IPS-NIHi11 (cell line): ENCODE measurements at places on chromosomes 4 and X.

- DNase-seq: no peak
Observed at GRCh38 chr4:126800575-126801141, 832.1 kb upstream of the INTU start.

DNA sequence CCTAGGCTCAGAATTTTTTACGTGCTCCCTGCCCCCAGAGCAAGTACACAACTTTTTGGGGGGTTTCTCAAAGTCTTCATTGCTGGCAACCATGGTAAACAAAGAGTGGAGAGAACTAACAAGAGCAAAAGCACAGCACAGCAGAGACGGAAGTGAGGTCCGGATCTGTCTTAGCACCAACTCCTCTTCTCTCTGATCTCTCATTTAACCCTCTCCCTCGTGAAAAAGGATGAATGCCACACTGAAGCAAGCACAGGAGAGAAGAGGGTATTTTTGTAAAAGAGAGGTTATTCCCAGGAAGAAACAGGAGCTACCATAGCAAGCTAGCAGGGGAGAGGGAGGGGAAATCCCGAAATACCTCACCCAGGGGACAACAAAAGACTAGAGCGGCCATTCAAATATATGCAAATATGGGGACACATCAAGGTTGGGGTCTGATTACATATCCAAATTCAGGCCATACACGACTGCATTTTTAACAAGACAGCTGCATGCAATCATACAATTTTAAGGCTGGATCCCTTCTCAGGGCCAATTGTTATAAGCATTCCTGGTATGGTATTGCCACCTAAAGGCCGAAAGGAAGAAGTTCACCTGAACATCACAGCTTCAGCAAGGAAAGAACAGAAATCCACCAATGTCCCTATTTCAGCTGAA lies 46.6 kb downstream of the CD40LG start:
- peak; percentile 28 for DNase-seq

DNA sequence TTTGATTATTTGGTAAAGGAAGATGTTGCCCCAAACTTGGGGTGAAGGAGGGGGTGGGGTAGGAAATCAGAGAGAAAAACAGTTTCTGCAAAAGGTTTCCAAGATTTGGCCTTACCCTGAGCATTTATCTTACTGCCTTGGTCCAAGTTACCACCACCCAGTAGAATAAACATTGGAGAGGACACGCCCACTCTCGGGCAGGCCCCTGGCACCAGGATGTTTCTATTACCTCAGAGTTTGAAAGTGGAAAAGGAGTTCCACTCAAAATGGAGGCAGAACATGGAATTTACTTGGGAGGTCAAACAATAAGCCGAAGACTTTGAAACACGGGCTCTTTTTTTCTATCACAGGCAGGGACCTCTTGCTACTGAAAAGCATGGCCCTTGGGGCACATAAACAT lies 113.7 kb downstream of the CHRNA9 start:
- DNase-seq: no peak

GRCh38 chr4:105715692-105716278 lies 7.2 kb downstream of the GSTCD start:
- DNase-seq: peak; percentile 10

DNA sequence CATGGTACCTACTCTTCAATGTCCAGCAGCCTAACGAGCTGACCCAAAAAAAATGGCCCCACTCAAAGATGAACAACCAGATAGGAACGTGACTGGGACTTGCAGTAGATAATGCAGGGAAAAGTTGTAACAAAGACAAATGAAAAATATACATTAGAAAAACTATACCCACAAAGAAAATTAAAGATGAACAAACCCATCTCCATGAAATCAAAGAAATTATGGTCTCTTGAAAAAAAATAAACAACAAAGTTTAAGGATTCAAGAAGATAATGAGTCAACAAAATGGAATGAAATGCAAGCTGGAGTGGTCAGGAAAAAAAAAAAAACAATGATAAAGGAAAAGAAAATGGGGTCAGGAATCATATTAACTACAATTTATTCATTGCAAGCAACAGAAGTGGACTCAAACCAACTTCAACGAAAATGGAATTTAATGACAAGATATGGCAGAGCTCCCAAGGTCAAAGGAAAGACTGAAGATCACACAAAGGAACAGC lies 309.8 kb upstream of the GALNT7 start:
- no peak for DNase-seq

GRCh38 chr4:6986072-6986780 lies 56.9 kb upstream of the TADA2B start:
- no peak for DNase-seq

GRCh38 chr4:21697583-21697982 lies 251.0 kb downstream of the KCNIP4 start:
- DNase-seq: peak; percentile 47

DNA sequence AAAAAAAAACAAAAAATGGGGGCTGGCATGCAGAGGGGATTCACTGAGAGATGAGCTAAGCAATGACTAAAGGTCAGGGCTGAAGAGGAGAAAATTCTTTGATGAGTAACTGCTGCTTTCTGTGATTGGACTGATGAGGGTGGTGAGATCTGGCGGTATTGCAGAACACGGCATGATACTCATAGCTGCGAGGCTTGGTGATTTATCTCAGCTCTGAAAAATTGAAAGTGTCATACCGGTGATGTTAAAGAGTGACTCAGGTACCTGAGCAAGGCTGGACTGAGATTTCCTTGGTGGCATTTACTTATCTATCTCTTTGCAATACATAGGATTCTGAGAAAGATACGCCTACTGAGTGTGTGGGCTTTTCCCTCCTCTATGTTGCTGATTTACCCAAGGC lies 204.1 kb upstream of the DDX53 start:
- DNase-seq: no peak
